Foreskin fibroblast (primary cell): ENCODE measurements at places on chromosomes 4 and X.

DNA sequence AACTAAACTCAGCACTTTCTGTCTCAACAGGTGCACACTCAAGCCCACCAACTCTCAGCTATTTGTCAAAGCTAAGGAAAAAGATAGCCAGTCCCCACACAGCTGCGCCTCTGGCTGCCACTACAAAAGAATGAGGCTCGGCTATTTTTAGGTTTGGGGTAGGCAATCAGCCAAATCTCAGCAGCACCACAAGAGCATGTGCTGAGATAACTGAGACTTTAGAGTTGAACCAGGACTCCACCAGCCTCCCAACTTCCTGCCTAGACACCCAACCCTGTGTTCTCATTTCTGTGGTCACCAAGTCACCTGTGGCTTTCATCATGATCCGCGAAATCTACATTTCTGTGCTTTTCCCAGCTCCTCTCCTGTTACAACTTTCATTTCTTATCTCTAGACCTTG, 28.0 kb downstream of the DMD start:
- DNase-seq: peak; percentile 6

GRCh38 chrX:78886550-78886949, 58.6 kb upstream of the P2RY10 start:
- DNase-seq: peak; percentile 30

GRCh38 chr4:86957215-86957614, 22.4 kb downstream of the AFF1 start:
- DNase-seq: no peak

DNA sequence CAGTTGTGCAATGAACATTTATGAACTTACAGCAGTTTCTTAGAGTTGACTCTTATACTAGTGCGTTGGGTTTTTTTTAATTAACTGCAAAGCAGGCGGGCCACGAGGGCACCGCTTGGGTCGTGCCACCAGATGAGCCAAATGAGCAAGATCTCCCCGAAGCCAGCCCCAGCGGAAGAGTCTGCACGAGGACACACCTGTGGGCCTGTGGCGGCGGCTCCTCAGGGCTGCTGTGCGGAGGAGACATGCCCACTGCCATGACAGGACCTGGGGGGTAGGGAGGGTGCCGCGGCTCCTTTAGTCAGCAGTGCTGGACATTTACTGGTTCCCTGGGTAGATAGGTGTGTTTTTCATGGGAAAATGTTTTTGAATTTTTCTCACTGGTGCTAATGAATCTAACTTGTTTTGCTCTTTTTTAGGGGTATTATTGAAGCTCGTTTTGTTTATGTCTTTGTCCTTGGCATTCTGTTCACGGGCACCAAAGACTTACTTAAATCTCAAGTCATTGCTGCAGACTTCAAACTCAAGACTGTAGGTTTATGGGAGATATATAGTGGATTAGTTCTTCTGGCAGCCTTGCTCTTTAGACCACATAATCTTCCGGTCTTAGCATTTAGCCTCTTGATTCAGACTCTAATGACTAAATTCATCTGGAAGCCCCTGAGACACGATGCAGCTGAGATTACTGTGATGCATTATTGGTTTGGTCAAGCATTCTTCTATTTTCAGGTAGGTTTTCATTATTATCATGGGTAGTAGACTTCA, 31.2 kb downstream of the PIGG start:
- DNase-seq: no peak

DNA sequence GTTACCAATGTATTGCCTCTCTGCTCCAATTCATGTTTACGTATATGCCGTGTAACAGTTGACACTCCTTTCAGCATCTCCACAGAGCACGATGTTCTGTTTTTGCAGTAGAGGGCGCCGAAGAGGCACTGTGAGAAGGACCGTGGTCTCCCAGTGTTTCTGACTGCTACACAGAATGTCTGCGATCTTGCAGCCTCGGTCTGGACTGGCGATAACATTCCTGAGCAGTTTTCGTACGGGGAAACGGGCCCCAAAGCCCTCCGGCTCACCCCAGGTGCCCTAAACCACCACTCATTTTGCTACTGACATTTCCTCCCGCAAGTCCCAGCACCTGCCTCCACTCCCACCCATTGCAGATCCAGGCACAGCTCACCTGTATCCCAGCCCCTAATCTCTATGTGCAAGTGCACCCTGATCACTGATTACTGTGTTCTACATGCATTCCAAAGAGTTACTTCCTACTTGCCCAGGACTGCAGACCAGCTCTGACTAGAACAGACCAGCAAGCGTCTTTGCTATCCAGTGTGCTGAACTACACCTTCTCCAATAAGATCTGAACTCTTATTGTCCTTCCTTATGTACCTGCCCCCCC, 12.4 kb upstream of the NFXL1 start:
- DNase-seq: peak; percentile 74

DNA sequence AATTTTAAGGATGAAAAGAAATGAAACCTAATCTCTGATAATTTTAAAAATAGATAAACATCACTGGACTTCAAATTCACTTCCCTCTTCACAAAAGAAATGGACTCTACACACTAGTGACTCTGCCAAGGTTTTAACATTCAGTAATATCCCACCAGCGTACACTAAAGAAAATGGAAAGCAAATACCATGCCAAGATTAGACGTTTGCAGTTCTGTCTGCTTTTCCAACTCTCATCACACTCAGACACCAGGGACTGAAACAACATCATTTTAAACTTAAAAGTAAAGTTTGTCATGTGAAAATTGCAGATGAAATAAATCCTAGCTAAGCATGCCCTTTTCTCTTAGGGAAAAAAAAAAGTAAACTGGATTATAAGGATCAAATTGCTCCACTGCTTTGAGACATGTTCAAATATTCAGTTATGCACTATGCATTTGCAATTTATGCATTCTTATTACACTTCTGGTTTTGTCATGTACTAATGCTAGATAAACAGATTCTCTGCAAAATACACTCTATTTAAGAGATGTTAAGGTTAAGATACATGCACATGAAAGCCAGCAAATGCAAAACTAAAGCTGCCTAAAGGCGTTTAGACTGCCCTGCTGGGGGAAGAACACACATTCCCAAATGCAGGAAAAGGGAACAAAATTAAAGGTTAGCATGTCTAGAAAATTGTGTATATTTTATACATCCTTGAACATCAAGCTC, 534.4 kb upstream of the EPHA5 start:
- DNase-seq: no peak

GRCh38 chr4:184253072-184253420, 35.4 kb upstream of the ENPP6 start:
- DNase-seq: no peak

DNA sequence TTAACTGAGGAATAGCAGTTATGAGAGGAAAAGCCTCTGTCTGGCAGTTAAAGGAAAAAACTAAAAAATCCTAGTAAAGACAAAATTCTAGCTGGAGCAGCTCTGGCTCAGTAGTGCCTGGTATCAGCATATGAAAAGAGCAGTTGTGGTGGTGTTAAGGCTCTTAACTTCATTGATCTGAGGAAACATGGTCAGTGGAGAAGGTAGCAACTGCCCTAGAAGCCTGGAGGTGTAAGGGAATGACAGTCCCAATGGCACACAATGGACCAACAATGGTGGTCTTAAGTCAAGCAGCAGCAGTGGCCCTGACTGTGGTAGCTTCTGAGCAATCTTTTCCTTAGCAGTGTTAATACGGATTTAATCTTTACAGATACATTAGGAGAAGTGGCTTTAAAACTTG, 189.6 kb upstream of the POF1B start:
- no peak for DNase-seq

DNA sequence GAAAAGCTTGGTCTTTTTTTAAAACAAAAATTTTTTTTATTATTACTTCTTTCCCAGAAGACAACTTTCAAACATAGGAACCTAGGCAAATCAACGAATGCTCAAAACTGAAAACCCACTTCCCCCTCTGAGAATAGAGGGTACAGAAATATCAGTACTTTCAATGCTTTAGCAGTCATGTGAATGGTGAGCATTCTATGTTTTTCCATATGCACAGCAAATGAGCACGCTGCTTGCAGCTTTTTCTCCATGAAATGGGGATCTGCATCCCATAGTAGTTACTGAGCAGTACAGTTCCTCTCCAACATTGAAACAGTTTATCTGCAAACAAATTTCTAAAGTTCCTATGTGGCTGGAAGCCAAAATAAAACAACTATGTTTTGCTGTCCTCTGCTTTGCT, 108.4 kb upstream of the BMP2K start:
- no peak for DNase-seq

- DNase-seq: peak; percentile 75
Measured at GRCh38 chr4:37604461-37604860, 81.7 kb downstream of the RELL1 start.

GRCh38 chrX:152614791-152615190, 22.9 kb upstream of the GABRQ start:
- no peak for DNase-seq

DNA sequence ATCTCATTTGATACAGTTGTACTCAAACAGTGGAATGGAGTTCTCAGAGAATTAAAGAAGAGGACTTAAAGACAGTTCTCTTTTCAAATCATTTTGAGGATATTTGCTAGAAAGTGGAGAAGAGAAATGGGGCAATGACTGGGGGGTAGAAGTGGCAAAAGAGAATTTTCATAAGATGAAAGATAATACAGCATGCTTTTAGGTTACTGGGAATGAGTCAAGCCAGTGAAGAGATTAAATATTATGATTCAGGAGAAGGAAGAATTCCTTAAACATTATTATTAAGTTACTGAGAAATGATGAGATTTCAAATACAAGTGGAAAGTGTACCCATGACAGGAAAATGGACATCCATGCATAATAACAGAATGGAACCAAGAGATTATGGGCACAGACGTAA, 219.0 kb upstream of the DKK2 start:
- no peak for DNase-seq

DNA sequence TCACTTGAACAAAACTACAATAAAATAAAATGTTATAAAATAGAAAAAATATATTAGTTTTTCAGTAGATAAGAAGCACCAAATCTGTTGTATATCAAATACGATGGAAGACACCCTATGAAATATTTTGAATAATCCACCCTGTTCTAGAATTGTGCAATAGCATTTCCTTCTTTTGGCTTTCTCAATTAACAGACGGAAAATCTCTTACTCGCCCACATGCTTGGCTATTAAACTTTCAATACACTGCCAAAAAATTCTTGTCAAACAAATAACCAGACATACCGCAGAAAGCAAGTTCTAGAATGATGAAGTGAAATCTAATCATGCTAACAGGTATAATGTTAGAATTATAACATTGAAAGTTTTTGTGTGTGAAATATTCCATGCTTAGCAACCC, 671.6 kb upstream of the SLIT2 start:
- peak; percentile 16 for DNase-seq

- DNase-seq: peak; percentile 34
Measured at GRCh38 chrX:118437283-118437682, 58.3 kb upstream of the DOCK11 start.

GRCh38 chr4:69816236-69816635, 43.7 kb downstream of the SULT1E1 start:
- no peak for DNase-seq

GRCh38 chrX:28487818-28488217, 99.4 kb upstream of the IL1RAPL1 start:
- DNase-seq: no peak

- DNase-seq: no peak
Measured at GRCh38 chr4:4256799-4257198, 8.8 kb upstream of the TMEM128 start.

- DNase-seq: no peak
Measured at GRCh38 chr4:120867506-120867905, 55.0 kb downstream of the PRDM5 start.

DNA sequence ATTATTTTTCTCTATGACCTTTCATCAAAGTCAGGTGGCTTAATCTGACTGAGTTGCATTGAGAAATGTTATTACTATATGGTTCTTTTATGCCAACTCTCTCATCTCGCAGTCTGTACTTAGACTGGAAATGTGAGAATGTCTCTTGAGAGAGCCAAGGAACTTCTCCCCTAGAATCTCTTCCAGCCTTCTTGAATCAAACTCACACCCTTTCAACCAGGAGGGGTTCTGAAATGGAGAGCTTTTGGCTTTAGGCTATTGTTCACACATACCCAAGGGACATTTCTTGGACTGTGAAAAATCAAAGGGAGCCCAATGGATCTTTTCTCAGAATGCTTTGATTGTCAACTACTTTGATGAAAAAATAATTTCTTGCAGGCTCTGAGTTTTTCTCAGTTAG, 5.1 kb downstream of the PLP1 start:
- DNase-seq: no peak

DNA sequence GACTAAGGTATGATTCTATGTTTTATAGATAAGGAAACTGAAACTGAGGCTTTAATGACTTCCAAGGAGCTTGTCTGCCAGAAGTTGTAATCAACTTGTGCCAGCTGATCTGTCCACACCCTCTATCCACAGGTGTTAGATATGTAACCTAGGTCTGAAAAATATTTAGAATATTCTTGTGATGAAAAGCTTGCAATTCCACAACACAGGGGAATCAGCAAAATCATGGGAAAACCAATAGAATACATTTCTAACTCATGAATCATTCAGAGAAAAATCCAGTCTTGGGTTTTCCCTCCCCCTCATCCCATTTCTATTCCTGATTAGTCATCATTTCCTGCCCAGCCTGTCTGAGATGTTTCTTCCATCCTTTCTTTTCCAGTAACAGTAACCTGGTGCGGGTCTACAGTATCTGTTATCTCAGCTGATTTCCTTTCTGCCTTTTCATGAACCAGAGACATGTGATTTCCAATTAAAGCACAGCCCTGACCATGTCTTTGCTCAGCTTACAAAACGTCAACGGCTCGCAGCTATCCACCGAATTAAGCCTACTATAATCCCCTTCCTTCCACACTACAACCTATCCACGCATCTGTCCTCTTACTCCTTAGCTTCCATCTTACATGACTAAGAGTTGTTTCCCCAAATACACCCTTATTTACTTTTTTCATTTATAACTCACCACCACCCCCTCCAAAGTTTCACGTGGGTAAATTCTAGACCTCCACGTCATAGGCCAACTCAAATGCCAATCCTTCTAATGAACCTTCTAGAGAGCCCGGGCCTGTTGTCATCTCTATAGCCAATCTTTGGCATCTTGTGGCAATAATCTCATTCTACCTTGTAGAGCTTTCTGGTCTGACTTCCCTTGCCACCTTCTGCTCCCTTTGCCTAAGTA, 961 bp upstream of the NOCT start:
- peak; percentile 78 for DNase-seq

GRCh38 chrX:10190367-10190766, 33.6 kb downstream of the CLCN4 start:
- DNase-seq: peak; percentile 76

DNA sequence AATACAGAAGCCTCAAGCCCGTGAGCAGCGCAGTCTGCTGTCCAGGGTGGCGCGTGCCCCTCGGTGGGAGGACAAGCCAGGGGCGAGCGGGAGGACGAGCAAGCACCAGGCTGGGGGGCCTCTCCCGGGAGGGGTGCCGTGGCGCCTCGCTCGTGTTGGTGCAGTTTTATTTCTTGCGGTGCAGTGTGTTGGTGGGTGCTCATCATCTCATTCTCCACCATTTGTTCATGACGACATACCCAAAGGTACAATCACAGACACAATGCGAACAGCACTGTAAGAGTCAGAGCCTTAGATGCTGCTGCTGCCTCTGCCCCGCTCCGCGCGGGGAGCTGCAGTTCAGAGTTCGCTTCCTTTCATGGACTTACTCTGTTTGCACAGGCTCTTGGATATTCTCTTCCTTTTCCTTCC, 30.3 kb downstream of the RGS12 start:
- no peak for DNase-seq
